SJCRH30 (cell line): ENCODE measurements at places on chromosomes 6 and 20. TPM values are rescaled to one million over a fixed set of nuclear protein-coding genes. Genes with fewer than 3 reads are reported as not detected.

DNA sequence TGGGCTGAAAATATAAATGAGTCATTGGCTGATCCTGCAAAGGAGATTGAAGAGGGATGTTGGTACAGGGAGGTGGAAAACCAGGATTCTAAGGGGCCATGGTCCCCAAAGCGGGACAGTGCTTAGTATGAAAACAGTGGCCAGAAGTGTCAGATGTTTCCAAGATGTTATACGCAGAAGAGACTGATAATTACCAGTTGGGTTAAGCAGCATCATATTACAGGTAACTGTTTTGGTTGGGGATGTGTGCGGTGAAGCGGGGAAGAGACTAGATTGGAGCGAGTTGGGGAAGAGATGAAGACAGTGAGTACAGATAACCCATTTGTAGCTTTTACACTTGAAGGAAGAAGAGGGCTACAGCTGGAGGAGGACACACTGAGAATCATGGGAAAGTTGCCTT lies 80.8 kb downstream of the PLEKHG1 start:
- DNase-seq = no peak

The TSPO2 gene
- not detected in 2 replicates for total RNA-seq

DNA sequence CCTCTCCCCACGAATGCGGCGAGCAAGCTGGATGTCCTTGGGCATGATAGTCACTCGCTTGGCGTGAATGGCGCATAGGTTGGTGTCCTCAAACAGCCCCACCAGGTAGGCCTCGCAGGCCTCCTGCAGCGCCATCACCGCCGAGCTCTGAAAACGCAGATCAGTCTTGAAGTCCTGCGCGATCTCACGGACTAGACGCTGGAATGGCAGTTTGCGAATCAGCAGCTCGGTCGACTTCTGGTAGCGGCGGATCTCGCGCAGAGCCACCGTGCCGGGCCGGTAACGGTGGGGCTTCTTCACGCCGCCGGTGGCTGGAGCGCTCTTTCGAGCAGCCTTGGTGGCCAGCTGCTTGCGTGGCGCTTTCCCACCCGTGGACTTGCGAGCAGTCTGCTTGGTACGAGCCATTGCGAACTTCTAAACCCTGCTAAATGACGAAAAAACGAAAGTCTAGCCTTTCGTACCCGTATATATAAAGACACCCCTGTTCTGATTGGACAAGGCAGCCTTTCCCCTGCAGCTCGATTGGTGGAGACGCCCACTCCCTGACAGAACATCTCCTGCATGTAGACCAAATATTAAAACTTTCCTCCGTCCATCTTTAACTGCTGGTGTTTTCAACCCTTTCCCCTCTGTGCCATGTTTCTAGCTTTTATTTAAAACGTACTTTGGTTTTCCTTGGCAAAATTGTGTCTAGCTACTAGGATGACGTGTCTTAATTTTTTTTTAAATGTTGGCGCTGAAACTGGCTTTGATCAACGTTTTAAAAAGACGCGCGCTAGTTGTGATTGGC lies 109.8 kb downstream of the HFE start:
- DNase-seq = peak; percentile 89

DNA sequence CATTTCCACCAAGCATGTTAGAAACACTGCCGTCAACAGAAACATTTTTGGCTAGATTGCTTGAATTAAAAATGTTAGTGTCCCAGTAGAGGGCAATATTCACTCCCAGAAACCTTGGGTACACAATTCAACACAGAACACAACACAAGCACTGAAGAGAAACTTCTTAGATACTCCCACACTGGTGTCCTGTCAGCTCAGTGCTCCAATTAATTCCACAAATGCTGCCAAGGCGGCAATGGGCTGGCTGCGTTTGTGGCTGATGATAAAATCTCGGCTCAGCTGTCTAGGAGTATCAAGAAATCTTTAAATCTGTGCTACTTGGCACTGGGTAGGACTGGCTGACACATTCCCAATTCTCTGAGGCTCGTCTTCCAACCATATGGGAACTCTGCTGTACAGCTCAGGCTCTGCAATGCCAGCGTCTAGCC lies 39.3 kb downstream of the BEND3 start:
- peak; percentile 20 for DNase-seq
